NCI-H187 (cell line): ENCODE measurements at places on chromosomes 4 and X.

DNA sequence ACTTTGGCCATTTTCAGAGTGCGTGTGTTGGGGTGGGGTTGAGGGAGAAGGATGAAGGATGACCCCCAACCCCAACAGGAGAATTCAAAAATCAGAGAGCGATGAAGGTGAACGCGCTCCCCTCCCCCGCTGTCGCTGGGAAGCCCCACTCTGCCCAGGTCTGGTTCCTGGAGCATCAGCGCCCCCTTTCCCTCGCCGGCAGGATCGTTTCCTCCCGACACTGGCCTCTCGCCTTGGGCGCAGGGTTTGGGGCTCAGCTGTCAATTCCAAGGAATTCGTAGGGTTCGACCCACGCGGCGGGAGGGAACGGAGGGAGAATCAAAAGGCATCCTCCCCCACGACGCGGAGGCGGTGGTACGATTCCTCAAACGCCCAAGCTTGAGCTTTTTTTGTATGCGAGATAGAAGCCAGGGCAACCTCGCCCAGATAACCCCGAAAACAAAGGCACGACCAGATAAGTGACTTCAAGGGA lies 1.0 kb upstream of the PDGFRA start:
- peak; percentile 10 for DNase-seq

DNA sequence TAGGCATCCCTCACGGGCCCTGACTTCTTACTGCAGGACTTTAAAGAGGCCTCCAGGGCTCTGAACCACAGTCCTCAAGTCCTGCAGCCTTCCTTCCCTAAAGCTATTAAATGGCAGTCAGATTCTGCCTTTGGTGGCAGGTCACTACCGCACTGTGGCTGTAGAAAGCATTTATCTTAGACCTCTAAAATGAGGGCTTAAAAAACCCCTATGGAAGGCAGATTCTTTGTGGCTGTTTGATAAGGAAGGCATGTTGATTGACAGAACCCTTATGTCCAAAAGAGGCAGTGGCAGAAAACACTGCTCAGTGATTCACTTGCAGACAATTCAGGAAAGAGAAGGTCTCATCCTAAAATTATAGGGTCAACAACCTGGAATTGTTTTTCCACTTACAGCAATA lies 79.2 kb downstream of the FBXL5 start:
- DNase-seq = no peak

DNA sequence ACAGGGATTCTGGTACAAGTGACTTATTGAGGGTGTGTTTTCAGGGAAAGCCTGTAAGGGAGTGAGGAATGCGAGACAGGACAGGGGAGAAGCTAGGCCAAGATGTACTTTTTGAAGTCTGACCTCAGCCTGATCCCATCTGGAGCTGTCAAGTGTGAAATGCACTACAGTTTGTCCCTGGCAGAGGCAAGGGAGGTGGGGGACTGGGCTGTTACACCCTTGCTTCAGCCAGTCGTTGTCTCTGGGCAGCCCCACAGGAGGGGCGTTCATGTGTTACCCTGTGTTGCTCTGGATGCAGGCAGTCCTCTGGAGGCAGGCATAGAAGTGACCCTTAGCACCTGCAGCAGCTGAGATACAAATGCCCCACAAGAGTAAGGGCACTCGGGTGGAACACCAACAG lies 25.8 kb downstream of the PPEF1 start:
- DNase-seq = no peak

GRCh38 chr4:82799006-82799881 lies 648 bp upstream of the SCD5 start:
- DNase-seq = peak; percentile 38

DNA sequence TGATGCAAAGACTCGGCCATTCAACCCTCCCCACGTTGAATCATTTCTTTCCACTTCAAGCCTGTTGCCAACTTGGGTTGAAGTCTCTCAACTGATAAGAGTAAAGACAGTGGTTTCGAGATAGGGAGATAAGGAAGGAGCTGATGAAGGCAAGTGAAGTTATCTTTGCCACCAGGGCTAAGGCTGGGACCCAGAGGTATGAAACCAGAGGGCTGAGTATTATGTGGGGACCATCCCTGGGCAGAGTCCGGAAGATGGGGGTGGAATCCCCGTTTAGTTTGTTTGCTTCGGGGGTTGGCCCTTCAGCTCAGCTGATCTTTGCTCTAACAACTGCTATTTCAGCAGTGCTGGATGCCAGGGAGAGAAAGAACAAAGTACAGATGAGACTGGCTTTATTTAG lies 2.3 kb upstream of the XPNPEP2 start:
- DNase-seq = no peak

GRCh38 chrX:84441143-84441542 lies 61.1 kb downstream of the HDX start:
- DNase-seq = no peak

- DNase-seq = no peak
These were observed 63.0 kb upstream of the MXD4 start for GRCh38 chr4:2324891-2325290.

- no peak for DNase-seq
These were observed 11.3 kb upstream of the COX18 start for GRCh38 chr4:73080789-73081188.

DNA sequence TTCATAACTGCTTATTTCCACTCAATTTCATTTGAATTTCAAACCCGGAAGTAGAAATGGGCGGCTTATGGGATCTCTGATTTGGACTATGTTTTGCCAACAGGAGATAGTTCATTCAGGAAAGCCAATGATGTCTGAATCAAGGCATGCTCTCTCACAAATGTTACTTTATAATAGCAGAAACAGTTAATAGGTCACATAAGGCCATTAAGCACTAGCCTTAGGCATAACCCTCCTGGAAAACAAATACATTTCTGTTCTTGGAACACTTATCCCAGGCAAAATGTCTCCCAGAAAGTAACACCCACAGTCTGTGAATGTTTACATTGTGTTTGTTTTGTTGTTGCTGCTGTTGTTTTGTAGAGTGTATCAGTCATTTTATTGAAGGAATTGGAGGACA lies 1347.2 kb upstream of the PCDH7 start:
- no peak for DNase-seq

GRCh38 chrX:43218198-43218597 lies 437.9 kb upstream of the MAOA start:
- DNase-seq = no peak

- no peak for DNase-seq
These were observed 59.8 kb downstream of the PACRGL start for GRCh38 chr4:20760053-20760452.

GRCh38 chrX:121161501-121161933 lies 114.1 kb downstream of the GLUD2 start:
- no peak for DNase-seq
